PC-3 (cell line): ENCODE measurements at places on chromosomes 2 and 18.
A peak's percentile ranks its signal among the peaks of the same experiment; 100 is the strongest.

GRCh38 chr2:112795774-112796173 is 11.5 kb upstream of the IL1A start:
- peak; percentile 89 for DNase-seq

DNA sequence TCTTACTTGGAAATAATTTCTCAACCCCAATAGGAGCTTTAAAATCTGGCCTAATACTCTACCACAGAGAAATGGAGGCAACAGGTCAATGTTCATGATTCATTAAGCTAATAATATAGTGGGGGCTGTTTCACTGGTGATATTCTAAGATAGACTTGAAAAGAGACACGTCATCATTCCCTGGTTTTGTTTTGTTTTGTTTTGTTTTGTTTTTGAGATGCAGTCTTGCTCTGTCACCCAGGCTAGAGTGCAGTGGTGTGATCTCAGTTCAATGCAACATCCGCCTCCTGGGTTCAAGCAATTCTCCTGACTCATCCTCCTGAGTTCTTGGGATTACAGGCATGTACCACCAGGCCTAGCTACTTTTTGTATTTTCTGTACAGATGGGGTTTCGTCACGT is 37.5 kb upstream of the SOS1 start:
- peak; percentile 27 for DNase-seq

DNA sequence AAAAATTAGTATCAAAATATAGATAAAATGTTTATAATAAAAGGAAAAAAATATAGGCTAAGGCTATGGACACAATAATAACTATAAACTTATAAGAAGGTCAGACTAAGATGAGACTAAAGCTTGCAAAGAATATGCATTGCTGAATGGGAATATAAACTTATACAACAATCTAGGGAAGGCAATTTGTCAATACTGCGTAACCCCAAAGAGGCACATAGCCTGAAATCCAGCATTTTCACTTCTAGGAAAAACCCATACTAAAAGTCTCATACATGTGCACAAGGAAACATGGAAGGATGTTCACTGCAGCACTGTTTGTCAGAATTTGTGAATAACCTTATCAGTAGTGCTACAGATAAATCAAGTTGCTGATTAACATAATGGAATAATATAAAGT is 45.5 kb downstream of the FANCL start:
- no peak for DNase-seq

DNA sequence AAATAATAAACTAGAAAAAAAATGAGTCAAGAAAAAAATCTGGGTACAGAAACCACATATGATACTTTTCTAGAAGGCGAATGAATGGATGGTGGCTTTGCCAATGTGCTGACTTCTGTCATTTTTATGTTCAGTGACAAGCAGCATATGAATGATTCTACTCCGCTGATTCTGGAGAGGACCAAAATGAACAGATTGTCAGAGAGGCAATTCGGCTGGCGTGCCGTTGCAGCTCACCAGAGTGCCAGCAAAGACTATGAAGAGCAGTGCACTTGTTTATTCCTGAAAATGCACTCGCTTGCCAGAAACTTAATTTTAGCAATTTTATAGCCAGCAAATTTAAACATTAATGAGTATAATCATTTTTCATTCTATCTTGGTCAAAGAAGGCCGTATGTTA is 105.9 kb upstream of the NYAP2 start:
- DNase-seq = no peak

- DNase-seq = no peak
Observed at GRCh38 chr2:11984316-11985158, 238.1 kb downstream of the LPIN1 start.

DNA sequence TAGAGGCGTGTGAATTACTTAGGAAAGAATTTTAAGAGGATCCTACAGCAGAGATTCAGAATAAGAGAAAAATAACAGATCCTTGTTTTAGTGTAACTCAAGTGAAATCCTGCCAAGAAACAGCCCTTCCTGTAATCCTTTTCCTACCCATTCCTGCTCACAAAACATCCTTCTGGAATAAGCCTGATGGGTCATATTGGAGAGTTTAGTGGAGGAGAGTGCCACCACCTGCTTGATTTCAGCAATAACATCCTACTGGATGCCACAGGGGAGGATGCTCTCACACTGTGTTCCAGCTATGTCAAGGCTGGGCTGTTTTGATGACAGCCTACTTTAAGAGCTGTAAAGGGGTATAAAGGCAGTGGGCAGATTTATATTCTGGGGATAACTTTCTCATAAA is 54.8 kb upstream of the CCDC178 start:
- peak; percentile 31 for DNase-seq

- peak; percentile 87 for DNase-seq
Observed at GRCh38 chr2:9286554-9287399, 80.2 kb downstream of the ASAP2 start.

DNA sequence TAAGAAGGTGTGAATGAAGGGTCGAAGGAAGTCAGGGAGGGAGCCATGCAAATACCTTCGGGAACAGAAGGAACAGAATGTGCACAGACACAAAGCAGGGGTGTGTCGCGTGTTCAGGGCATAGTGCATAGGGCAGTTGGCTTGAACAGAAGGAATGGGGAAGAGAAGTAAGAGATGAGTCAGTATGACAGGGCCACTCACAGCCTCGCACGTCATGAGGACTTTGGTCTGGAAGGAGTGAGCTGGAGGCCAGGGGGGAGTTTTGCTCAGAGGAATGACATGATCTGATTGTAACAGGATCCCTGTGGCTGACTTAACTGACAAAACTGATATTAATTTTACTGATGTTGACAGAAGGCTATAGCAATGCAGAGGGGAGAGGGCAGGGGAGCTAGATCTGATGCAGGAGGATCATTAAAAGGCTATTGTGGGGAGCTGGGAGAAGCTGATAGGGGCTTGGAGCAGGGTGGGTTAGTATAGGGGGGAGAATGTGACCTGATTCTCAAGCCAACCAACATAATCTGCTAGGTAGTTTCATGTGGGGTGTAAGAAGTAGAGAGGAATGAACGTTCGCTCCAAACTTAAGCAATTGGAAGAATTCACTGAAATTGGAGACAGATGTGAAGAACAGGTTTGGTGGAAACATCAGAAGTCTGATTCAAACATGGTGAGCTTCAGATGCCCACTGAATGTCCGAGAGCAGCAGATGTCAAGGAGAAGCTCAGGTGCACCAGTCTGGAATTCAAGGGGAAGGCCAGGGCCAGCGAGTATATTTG is 60.4 kb upstream of the COPS8 start:
- DNase-seq = peak; percentile 94

GRCh38 chr2:191041418-191042161 is 27.6 kb upstream of the STAT1 start:
- peak; percentile 65 for DNase-seq

GRCh38 chr2:230987137-230988020 is 8.5 kb upstream of the SPATA3 start:
- DNase-seq = peak; percentile 78

GRCh38 chr2:178484245-178485041 is 4.2 kb downstream of the PLEKHA3 start:
- peak; percentile 82 for DNase-seq

GRCh38 chr2:134773759-134774742 is 55.3 kb upstream of the TMEM163 start:
- DNase-seq = peak; percentile 17

GRCh38 chr18:62198259-62198658 is 11.2 kb downstream of the RELCH start:
- no peak for DNase-seq

- DNase-seq = no peak
Observed at GRCh38 chr2:186693446-186693832, 421 bp upstream of the FAM171B start.
